ENCODE measurements at places on chromosomes 6 and 20.

DNA sequence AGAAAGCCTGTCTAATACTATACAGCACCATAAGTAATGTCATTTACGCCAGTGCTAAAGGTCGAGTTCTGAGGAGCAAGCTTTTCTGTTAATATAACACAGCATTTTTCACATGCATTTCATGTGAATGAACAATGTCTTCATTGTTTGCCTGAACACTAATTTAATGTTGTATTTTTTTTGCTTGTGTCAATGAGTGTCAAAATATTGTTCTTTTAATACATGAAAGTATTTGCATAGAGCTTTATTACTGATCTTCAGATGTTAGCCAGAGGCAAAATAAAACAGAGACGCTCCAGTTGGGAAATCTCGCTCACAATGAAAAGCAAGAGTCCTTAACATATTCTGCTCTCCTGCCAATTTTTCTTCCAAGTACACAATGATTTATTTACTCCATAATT is 151.8 kb downstream of the FOXC1 start:
- DNase-seq: no peak

DNA sequence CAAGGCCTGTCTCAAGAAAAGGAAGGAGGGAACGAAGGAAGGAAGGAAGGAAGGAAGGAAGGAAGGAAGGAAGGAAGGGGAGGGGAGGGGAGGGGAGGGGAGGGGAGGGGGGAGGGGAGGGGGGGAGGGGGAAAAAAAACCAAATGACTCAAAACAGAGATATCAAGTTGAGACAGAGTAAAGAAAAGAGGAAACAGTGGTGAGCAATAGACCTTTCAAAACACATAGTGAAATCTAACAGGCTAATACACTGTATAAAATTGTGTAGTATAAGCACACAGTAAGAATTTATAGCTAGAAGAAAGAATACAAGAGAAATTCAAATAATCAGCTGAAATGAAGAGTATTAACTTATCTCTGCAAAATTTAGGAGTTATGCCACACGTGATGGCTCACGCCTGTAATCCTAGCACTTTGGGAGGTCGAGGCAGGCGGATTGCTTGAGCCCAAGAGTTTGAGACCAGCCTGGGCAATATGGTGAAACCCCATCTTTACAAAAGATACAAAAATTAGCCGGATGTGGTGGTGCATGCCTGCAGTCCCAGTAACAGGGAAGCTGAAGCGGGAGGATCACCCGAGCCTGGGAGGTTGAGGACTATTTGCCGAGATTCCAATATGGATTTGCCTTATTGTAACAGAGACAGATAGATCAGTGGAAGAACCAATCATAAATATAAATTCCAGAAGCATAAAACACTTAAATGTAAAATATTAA is 123.2 kb downstream of the PRND start:
- DNase-seq: no peak

- no peak for DNase-seq
Measured at GRCh38 chr6:31572041-31572911, at the start of gene LTA. Gene LTA (plus strand): TSS chr6:31572289. CDS start chr6:31572743, 454 bp downstream.

DNA sequence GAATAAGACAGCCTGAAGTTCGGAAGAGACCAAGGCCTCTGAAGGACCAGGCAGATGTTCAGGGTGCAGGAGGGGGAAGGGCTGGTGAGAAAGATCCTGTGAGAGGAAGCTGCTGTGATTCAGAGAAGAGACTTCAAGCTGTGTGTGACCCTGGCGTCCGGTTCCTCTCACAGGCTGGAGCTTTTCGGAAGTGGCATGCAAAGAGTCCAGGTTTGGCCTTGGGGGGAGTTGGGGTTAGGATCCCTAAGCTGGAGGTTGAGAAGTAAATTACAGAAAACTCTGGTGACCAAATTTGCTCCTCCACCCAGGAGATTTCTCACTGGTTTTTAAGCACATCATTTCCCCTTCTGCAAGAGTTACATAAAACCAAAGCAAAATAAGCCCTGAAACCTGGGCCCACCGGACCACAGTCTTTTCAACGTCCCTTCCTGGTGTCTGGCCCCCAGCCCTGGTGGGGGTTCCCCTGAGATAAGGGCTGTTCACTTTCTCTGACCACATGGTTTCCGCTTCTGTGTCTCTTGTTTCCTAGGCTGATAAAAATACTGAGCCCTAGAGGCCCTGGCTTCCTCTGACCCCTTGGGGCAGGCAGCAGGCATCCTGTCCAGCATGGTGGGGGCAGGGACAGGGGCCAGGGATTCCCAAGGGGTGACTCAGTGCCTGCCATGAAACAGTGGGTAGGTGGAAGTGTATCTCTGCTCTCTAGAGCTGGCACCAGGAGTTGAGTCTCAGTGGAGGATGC is 12.0 kb upstream of the LTA start:
- DNase-seq: peak; percentile 45

- DNase-seq: no peak
Measured at GRCh38 chr6:16854986-16855385, 93.7 kb upstream of the ATXN1 start.

DNA sequence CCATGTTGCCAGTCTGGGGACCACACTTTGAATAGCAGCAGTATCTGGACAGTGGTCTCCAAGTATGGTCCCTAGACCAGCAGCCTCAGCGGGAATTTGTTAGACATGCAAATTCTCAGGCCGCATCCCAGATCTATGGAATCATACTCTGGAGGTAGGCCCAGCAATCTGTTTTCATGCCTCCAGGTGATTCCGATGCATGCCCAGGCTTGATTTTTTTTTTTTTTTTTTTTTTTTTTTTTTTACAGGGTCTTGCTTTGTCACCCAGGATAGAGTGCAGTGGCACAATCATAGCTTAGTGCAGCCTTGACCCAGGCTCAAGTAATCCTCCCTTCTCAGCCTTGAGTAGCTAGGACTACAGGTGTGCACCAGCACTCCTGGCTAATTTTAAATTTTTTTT is 682 bp upstream of the SLA2 start:
- DNase-seq: no peak

- DNase-seq: no peak
Measured at GRCh38 chr6:158361068-158361467, 48.8 kb downstream of the TULP4 start.

- no peak for DNase-seq
Measured at GRCh38 chr20:51609251-51609650, 66.7 kb upstream of the NFATC2 start.
